ENCODE measurements at places on chromosomes 16 and 17.

DNA sequence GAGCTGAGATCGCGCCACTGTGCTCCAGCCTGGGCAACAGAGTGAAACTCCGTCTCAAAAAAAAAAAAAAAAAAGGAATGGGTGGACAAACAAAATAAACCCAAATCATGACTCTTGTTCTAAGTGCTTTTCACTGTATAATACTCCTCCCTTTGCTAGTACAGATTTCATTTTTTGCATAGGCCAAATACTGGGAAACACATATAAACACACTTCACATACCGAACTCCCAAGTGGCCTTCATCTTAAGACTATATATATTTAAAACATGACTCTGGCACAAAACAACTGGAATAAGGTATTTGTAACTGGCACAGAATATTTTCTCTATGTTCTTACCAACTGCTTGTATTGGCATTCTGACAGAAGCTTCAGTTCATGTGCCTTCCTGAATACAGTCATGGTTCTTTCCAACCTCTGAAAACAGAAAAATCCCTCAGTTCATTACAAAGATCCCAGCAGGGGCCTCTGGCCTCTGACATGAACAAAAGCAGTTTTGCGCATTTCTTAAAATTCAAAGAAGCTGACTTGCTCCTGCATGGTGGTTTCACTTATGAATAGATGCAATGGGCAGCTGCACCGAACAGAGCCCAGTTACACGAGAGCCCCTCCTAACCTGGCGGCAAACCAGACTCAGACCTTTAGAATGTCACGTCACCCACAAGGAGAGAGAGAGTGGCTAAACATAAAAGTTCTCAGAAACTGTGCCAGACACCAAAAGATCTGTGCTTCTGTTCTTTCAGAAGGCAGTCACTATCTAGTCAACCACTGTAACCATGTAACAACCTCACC lies 19.1 kb upstream of the COPRS start:
- DNase-seq = no peak

GRCh38 chr16:80896776-80897175 lies 92.4 kb upstream of the CDYL2 start:
- DNase-seq = no peak

- no peak for DNase-seq
Measured at GRCh38 chr17:44000141-44000860, 4.1 kb upstream of the NAGS start.

DNA sequence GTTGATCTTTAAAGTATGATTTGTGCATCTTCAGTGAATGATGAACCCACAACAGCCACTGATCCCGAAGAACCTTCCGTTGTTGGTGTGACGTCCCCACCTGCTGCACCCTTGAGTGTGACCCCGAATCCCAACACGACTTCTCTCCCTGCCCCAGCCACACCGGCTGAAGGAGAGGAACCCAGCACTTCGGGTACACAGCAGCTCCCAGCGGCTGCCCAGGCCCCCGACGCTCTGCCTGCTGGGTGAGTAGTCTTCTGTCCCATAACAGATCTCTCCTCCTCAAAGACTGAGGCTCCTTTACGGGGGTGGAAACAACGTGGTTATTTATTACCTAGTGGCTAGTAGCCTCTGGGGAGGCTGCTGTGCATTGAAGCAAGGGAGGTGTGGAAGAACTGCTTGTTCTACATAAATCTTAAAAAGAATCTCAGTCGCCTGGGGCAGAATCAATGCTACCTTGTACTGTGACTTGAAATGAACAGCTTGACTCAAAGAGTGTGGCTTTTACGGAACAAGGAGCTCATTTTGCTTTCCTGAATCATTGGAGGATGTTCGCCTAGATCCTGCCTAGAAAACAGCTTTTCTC lies 63.0 kb upstream of the CLEC18A start:
- DNase-seq = no peak

GRCh38 chr17:50278526-50279180 lies 4.4 kb downstream of the TMEM92 start:
- DNase-seq = no peak

GRCh38 chr17:15946611-15947120 lies 1.7 kb downstream of the ADORA2B start:
- no peak for DNase-seq

DNA sequence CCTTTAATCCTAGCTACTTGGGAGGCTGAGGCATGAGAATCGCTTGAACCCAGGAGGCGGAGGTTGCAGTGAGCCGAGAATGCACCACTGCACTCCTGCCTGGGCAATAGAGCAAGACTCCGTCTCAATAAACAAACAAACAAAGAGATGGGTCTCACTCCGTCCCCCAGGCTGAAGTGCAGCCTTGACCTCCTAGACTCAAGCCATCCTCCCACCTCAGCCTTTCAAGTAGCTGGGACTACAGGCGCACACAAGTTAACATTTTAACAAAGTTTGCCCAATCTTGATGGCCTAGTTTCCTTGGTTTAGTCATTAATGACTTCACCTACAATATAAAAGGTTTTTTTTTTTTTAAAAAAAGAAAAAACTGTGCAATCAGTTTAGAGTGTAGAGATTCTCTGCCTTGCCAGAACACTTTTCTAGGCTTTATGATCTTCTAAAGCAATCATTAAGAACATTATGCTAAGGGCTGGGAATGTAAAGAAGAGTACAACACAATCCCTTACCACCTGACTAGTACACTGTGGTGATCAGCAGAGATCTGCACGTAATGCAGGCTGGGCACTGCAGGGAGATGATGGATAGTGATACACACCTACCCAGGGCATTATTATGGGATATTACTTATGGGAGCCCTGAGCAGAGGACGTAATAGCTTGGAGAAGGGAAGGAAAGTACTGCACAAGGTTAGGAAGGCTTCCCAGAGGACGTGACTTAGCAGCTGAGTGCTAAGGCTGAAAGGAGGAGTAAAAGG lies 6.9 kb downstream of the GOT2 start:
- DNase-seq = no peak

DNA sequence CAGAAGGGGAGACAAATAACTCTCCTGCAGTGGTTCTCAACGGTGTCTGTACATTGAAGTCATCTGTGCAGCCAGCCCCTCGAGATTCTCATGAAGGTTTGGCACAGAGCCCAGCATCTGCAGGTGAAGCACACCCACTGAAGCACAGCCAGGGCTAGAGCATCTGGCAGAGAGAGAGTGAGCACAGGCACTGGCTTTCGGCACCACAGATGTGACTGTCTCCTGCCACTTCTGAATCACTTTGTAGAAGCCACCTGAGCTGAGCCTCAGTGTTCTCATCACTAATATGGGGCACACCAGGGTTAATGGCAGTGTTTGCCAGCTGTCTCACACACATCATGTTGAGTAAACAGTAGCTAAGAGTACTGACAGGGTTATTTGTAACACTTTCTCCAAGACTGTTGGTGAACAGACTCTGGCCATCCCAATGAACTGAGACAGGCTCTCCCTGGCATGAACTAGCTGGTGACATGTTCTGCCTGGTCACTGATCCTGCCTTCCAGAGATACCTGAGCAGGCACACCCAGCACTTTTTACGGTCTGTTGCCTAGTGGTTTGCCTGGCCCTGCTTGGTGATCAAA lies 10.9 kb downstream of the HSPB9 start:
- DNase-seq = peak; percentile 94

GRCh38 chr17:4948931-4949320 lies 596 bp upstream of the PFN1 start:
- DNase-seq = peak; percentile 77

DNA sequence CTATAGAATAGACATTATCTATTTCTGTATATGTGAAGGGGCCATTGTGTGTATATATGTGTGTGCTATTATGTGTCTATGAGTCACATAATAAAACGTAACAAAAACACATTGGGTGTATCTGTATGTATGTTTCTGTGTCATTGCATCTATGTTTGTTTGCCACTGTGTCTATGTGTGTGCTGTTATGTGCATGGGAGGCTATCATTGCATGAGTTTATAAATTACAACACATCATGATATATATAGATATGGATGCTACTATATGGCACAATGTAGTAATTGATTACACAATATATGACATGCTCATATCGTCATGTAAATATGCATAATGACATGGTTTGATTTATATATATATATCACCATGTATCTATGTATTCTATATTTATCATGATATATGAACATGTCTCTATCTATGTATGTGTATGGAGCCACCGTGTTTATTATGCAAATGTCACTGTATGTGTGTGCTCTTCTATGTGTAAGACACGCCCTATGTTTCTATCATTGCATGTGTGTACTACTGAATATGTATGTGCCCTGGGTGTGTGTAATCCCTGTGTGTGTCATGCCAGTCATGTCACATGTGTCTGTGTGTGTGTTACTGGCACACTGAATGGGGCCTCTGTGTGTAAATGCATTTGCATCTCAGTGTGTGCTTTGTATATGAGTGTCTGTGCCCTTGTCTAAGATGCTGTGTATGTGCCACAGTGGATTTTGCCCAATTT lies 1.4 kb upstream of the TSPOAP1 start:
- DNase-seq = no peak

DNA sequence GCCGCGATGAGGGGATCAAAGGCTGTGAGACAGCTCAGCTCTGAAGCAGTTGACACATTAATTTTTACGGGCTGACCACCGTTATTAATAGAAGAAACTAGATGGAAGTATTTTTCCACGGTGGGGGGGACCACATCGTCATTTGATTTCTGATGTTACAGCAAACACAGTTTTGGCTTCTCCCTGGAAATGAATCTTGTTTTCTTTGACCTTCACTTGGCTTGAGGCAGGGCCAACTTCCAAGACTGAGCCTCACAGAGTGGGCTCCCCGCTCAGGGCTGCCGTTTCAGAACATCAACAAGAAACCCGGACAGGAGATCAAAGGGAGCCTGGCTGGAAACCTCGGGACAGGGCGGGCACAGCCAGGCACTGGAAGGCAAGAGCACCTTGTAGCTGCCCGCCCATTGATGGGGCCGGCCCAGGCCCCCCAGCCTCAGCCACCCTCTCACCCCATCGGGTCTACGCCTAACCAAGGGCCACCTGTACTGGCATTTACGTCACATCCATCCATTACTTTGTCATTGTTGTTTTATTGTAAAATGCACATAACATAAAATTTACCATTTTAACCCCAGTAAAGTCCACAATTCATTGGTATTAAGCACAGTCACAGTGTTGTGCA lies 124.6 kb downstream of the C16orf95 start:
- DNase-seq = no peak

GRCh38 chr17:14575471-14575953 lies 274.6 kb downstream of the HS3ST3B1 start:
- no peak for DNase-seq

GRCh38 chr17:2094891-2095535 lies 40.1 kb downstream of the HIC1 start:
- DNase-seq = peak; percentile 4

- DNase-seq = peak; percentile 7
Measured at GRCh38 chr17:40794466-40794865, 5.3 kb downstream of the KRT28 start.

DNA sequence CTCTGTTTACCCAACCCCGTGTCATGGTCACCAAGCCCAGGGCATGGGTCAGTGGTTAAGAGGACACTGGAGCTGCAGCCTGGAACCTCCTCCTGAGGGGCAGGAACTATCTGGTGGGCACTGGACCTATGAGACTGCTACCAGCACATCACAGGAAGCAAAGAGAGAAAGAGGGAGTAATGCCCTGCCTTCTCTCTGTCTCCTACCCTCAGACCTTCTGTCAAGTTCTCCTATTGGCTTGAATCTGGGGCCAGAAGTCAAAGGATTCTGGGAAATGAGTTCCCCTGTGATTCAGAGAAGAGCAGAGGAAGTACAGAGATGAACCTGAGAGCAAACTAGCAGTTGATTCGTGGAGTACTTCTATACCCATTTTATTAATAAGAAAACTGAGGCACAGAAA lies 123.0 kb upstream of the GNAO1 start:
- DNase-seq = no peak

- DNase-seq = no peak
Measured at GRCh38 chr16:84443166-84443802, 61.2 kb downstream of the MEAK7 start.

- DNase-seq = no peak
Measured at GRCh38 chr16:18833707-18834505, 32.6 kb upstream of the ARL6IP1 start.

DNA sequence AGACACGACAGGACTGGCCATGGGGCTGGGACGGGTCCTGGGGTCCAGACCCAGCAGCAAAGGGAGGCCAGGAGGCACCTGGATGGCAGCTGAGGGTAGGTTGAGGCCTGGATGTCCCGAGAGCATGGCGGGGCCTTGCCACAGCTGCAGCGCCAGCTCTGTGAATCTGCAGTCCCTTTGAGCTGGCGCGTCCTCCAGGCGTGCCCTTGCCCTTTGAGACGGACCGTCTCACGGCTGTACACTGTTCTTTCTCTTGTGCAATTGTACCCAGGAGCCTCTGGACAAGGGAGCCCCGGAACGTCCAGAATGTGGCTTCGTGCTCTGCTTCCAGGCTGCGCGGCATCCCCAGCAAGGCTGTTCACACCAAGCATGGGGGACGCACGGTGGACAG lies 69.5 kb upstream of the CIBAR2 start:
- no peak for DNase-seq

DNA sequence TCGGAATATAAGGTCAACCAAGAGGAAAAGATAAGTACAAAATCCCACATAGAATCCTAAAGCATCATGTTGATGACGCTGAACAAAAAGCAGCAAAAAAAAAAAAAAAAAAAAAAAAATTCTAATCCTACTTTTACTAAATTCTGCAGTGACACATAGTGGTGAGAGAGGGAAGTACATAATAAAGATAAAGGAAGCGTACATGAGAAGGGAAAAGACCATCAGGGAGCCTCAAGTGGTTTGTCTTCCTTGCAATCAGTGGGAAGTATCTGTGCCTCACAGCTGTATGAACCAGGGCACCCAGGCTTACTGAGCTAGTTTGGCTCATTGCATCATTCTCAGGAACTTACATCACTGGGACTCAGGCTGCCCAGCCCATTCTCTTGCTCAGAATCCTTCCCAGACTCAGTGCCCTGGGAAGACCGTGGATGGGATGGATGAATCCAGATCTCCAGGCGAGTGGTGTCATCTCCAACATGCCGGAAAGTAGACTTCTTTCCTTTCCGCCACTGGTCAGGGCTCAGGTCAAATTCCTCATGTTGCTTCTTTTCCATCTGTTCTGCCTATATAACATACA lies 21.2 kb downstream of the SMG6 start:
- DNase-seq = peak; percentile 35

DNA sequence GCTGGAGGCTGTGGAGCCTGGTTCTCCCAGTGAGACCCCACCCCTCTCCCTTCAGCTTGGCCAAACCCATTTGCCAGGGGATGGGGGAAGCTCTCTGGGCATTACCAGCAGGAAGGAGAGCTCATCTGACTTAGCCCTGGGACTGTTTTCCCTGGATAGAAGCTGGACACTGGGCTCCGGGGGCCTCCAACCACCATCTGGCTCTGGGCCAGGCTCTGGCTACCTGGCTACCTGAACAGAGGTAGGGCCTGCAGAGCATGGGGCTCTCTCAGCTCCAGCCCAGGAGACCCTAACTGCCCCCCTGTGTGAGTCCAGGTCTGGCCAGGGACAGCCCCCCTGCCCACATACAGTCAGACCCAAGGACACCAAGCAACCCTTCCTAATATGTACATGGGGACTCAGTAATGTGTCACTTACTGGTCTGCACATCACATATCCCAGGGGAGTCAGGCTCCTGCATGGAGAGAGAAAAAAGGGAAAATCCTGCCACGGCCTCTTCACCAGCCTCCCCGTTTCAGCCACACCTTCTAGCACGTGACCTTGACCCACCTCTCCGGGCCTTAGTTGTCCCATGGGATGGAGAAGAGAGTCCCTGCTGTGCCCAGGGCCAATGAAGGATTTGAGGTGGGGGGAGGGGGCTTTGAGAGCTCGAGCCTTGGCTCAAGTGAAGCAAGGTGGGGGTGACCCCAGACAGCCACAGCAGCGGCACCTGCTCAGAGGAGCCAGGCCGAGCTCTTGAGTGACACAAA lies 13.8 kb downstream of the CNGB1 start:
- no peak for DNase-seq
